ENCODE measurements at places on chromosomes 13 and 19.

GRCh38 chr13:102131246-102131645, 270.6 kb downstream of the FGF14 start:
- no peak for DNase-seq

DNA sequence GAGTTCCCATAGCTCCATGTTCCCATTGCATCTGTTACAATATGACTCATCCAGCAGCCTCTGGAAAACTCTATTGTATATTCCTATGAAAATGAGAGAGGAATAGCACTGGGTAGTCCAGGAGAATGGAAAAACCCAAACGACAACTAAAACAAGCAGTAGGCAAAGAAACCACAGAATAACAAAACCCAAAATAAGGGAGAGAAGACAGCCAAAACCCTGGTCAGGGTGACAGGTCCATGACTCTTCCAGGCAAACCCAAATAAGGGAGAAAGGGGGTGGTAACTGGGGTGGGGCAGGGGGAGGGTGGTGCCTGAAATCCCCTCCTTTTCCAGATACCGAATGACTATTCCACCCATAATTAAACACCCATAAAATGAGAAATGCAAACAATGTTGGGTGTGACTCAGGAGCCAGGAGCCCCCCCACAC, 4.0 kb upstream of the ZNF8 start:
- DNase-seq: no peak

DNA sequence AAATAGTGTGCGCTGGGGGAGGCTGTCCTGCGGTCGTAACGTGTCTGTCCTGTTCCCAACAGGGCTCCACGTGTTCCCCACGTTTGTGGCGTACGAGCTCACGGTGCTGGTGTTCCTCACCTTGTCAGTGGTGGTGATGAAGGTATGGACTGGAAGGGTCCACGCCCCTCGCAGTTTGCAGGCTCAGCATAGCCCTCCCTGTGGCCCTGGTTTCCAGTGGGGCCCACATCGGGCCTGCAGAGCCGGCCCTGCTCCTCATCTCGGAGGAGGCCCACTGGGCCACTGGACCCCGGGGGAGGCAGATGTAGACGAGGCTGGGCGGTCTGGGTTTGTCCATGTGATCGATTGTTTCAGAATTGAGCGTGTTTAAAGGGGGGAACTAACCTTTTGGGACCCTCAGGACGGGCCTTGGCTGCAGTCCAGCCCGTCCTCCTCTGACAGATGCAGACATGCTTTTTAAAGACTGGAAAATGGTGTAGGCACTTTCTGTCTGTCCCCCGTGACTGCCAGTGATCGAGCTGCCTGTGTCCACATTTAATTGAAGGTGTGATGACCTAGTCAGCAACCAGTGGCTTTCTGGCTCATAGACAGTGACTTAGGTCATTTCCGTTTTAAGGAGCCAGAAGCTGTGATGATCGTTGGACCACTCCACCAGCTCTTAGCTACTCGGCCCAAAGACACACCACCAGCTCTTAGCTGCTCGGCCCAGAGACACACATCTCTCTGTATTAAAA, 37.1 kb upstream of the TFDP1 start:
- no peak for DNase-seq

- no peak for DNase-seq
Measured at GRCh38 chr13:106480351-106480910, 55.0 kb downstream of the EFNB2 start.

DNA sequence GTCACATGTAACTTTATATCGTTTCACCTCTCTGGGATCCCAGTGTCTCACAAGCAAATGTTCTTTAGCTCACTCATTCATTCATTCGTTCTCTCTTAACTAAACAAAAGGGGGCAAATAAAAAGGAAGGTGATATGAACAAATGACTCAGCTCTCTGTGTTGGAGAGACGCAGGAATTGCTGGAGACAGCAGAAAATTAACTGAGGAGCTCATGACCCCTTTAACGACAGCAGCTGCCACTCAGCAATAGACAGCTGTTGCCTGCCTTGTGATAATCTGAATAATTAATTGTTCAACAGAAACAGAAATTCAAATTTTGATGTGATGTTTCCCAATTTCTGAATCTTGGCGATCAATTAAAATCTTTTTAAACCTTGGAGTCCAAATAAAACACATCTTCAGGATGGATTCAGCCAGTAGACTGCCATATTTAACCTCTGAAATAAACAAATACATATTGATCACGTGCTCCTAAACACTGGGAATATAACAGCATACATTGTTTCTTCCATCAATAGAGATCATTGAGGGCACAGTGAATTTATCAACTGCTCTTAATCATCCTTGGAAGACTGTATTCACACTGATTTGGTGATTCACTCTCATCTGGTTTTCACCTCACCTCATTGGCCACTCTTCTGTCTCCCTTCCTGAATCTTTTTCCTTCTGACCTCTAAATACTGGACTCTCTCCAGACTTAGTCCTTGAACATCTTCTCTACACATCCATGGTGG, 63.3 kb downstream of the MBNL2 start:
- no peak for DNase-seq

All from OCI-M1 (cell line).